ENCODE measurements at places on chromosomes 5 and 9. TPM values are rescaled to one million over a fixed set of nuclear protein-coding genes. Genes with fewer than 3 reads are reported as not detected.

- H3K4me1 ChIP-seq, result peaks cover 7% of the 10 kb centered on the region
- H3K27ac ChIP-seq, result no peak overlapping the region
- H3K27me3 ChIP-seq, result no peaks in the 10 kb centered on the region
- no peak for DNase-seq
- H3K4me3 ChIP-seq, result no peak overlapping the region
Measured at GRCh38 chr5:122874179-122874875, 28.9 kb downstream of the SNX24 start.

GRCh38 chr9:85427772-85428171 is 314.0 kb downstream of the AGTPBP1 start:
- no peak overlapping the region for H3K27ac ChIP-seq
- H3K27me3 ChIP-seq, result no peaks in the 10 kb centered on the region
- no peak overlapping the region for H3K4me3 ChIP-seq
- no peaks in the 10 kb centered on the region for H3K36me3 ChIP-seq

- no peaks in the 10 kb centered on the region for H3K27me3 ChIP-seq
- H3K27ac ChIP-seq, result no peak overlapping the region
- no peaks in the 10 kb centered on the region for H3K36me3 ChIP-seq
- DNase-seq, result no peak
- H3K4me1 ChIP-seq, result no peaks in the 10 kb centered on the region
Measured at GRCh38 chr9:84239343-84239742, 101.2 kb downstream of the SLC28A3 start.

GABRP gene
- total RNA-seq, result 0.23 TPM

- no peaks in the 10 kb centered on the region for H3K36me3 ChIP-seq
- no peaks in the 10 kb centered on the region for H3K27me3 ChIP-seq
- H3K4me3 ChIP-seq, result no peak overlapping the region
- peaks cover 31% of the 10 kb centered on the region for H3K4me1 ChIP-seq
Measured at GRCh38 chr5:172008689-172009141, 2.3 kb upstream of the FBXW11 start.

ADRB2 gene
- total RNA-seq, result 6.2 TPM

FOXD1 gene
- total RNA-seq, result 0.18 TPM

CDC25C gene
- not detected for total RNA-seq

GRCh38 chr5:8827696-8828095 is 718.2 kb downstream of the SEMA5A start:
- no peak overlapping the region for H3K4me3 ChIP-seq
- H3K36me3 ChIP-seq, result no peaks in the 10 kb centered on the region
- H3K27me3 ChIP-seq, result no peaks in the 10 kb centered on the region
- no peak overlapping the region for H3K27ac ChIP-seq
- DNase-seq, result no peak

PRUNE2 gene
- 1.4 TPM for total RNA-seq

TRIM7 gene
- total RNA-seq, result 6.9 TPM

DNA sequence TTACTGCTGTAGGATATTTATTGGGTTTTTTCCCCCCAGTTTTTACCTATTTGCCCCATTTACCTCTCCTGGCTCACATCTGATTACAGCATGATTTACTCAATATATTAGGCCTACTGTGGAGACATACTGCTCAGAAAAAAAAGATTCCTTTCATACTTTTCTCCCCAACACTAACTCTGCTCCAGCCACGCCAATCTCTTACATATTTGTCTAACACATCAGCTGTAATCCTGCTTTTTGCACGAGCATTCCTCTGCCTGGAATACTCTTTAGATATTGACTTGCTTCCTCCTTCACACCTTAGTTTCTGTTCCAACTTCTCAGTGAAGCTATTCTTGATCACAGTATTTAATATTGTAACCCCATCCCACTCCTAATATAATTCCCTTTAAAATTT is 158.1 kb upstream of the VCAN start:
- no peak overlapping the region for H3K27ac ChIP-seq
- no peaks in the 10 kb centered on the region for H3K4me1 ChIP-seq
- DNase-seq, result no peak
- no peaks in the 10 kb centered on the region for H3K27me3 ChIP-seq
- no peaks in the 10 kb centered on the region for H3K36me3 ChIP-seq
- no peak overlapping the region for H3K4me3 ChIP-seq

OTP gene
- 0.06 TPM for total RNA-seq

ANAPC2 gene
- total RNA-seq, result 27.2 TPM

- H3K27me3 ChIP-seq, result no peaks in the 10 kb centered on the region
- H3K36me3 ChIP-seq, result no peaks in the 10 kb centered on the region
- peak; percentile 73 for DNase-seq
- H3K4me3 ChIP-seq, result no peak overlapping the region
- H3K27ac ChIP-seq, result no peak overlapping the region
- H3K4me1 ChIP-seq, result peaks cover 7% of the 10 kb centered on the region
Measured at GRCh38 chr5:126016256-126016655, 407.0 kb upstream of the GRAMD2B start.

DNA sequence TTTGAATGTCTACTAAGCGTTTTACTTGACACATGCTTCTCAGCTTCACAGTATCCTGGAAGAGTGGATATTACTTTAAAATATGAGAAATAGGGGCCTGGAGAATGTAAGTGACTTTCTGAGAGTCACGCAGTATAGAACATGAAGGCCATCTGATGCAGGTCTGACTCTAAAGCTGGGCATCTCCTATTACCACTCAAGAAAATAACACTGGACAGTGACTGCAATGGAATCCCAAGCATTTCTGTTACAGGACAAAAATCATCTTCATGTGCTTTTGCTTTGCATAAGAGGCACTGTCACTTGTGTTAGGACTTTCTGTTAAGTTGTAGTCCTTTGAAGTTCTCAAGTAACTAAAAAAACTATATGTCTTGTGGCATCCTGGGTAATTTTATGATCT is 335.5 kb downstream of the FBXL7 start:
- H3K4me3 ChIP-seq, result no peak overlapping the region
- no peaks in the 10 kb centered on the region for H3K36me3 ChIP-seq
- H3K27me3 ChIP-seq, result no peaks in the 10 kb centered on the region
- H3K27ac ChIP-seq, result no peak overlapping the region

GRCh38 chr5:107937651-107938355 is 267.1 kb upstream of the EFNA5 start:
- no peaks in the 10 kb centered on the region for H3K36me3 ChIP-seq
- no peaks in the 10 kb centered on the region for H3K4me1 ChIP-seq
- H3K27me3 ChIP-seq, result no peaks in the 10 kb centered on the region
- H3K27ac ChIP-seq, result no peak overlapping the region
- no peak for DNase-seq

DNA sequence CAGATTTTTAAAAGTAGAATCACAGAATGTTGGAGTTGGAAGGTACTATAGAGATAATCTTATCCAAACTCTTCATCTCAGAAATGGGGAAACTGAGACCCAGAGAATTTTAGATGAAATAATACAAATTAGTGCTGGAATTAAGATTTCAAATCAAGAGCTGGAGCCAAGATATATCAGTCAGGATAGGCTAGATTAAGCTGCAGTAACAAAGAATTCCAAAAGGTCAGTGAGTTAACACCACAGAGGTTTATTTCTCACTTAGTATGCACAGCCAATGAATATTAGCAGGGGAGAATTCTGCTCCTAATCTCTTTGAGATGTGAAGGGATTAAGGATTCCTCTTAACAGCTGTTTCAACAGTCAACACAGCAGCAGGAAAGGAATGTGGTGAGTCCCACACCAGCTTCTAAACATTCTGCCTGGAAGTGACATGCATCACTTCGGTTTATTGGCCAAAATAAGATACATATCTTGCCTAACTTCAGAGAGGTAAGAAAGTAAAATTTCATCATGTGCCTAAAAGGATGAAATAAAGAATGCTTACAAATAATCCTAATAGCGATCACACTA is 136.8 kb downstream of the FRMD3 start:
- H3K27me3 ChIP-seq, result no peaks in the 10 kb centered on the region
- no peak overlapping the region for H3K27ac ChIP-seq
- no peak for DNase-seq
- no peaks in the 10 kb centered on the region for H3K36me3 ChIP-seq

- no peaks in the 10 kb centered on the region for H3K36me3 ChIP-seq
- no peaks in the 10 kb centered on the region for H3K4me1 ChIP-seq
- no peaks in the 10 kb centered on the region for H3K27me3 ChIP-seq
- H3K27ac ChIP-seq, result no peak overlapping the region
Measured at GRCh38 chr9:21741151-21741550, 61.3 kb upstream of the MTAP start.

DNA sequence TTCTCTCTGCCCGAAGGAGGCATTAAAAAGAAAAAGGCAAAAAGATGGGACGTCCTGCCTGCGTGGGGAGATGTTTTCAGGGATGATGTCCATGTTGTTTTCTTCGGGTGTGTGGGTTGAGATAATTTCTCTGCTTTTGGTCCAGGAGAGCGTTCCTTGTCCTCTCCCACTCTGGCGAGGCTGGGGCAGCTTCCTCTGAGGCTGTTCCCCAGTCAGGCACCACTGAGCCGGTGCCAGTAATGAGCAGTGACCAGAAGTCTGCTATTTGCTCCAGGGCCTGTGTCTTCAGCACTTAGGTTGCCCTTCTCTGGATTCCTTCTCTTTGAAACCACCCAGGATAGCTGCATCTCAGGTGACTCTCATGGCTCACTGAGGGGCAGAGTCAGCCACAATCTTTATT is 71.5 kb downstream of the ACER2 start:
- DNase-seq, result no peak
- no peaks in the 10 kb centered on the region for H3K36me3 ChIP-seq
- no peaks in the 10 kb centered on the region for H3K4me1 ChIP-seq
- no peak overlapping the region for H3K27ac ChIP-seq
- peaks cover 3% of the 10 kb centered on the region for H3K27me3 ChIP-seq

DNA sequence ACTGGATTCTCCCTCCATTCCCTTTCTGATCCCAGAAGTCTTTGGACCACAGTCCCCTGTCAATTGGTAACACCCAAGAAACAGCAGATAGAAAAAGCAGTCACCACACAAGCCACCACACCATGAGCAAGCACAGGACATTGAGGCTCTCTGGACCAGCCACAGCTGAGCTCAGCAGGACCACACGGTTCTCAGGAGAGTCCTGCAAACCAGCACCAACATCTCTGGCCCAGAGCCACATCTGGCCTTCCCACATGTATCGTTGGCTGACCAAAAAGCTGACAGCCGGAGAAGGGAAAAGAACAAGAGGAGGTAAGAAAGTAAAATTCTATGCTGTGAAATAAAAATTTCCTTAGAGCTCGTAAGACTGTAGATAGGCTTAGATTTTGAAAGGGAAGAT is 56.7 kb downstream of the KLHL3 start:
- H3K36me3 ChIP-seq, result peaks cover 20% of the 10 kb centered on the region
- no peaks in the 10 kb centered on the region for H3K27me3 ChIP-seq

DNA sequence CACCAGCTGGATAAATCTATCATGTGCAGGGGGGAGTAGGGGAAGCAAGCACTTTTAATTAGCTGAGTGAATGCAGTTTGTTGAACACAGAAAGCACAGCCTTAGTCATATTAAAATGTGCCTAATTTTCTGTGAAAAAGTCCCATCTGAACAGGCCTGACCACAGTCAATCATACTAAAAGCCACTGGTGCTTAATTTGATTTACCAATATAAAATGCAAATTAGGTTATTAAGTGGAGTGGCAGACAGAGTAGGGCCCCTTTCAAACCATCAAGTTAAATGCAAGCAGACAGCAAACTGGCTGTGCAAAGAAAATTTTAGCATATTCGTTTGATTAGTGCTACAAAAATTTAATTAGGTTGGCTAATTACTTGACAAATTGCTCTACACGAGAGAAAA is 176.1 kb downstream of the ISL1 start:
- DNase-seq, result no peak
- H3K27me3 ChIP-seq, result no peaks in the 10 kb centered on the region
- no peak overlapping the region for H3K4me3 ChIP-seq
- H3K4me1 ChIP-seq, result no peaks in the 10 kb centered on the region

TRIP13 gene
- total RNA-seq, result 0.44 TPM

SMIM27 gene
- 14.2 TPM for total RNA-seq

DNA sequence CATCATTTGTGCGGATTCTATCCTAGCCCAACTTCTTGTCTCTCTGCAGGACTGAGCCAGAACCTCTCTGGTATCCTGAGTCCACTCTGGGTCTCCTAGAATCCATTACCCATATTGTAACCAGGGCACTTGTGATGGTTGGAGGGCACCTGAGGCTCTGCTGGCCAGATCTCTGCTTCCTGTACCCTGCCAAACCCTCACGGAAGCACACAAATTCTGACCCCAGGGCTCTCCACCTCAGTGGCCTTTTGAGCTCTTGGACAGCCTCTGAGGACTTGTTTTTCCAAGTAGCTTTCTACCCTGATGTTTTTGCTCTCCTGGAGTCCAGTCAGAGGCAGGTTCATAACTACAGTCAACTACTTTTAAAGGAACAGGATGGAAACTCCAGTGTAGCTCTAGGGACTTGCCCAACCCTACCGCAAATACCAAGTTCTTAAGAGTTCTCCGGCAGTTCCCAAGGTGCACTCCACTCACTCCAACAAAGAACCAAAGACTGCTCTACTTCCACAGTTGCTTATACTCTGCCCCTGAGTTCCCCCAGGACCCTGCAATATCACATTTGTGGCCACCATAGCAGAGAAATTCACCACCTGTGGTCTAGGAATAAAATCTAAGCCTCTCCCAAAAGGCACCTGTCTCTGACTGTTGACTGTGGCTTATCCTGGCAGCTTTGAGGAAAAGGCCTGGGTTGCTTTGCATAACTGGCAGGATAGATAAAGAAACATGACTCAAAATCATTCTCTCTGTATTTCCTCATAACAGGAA is 9.6 kb downstream of the PIP5K1B start:
- H3K4me1 ChIP-seq, result peaks cover 22% of the 10 kb centered on the region
- no peaks in the 10 kb centered on the region for H3K36me3 ChIP-seq
- H3K27me3 ChIP-seq, result no peaks in the 10 kb centered on the region
- no peak overlapping the region for H3K4me3 ChIP-seq
- no peak overlapping the region for H3K27ac ChIP-seq

DNA sequence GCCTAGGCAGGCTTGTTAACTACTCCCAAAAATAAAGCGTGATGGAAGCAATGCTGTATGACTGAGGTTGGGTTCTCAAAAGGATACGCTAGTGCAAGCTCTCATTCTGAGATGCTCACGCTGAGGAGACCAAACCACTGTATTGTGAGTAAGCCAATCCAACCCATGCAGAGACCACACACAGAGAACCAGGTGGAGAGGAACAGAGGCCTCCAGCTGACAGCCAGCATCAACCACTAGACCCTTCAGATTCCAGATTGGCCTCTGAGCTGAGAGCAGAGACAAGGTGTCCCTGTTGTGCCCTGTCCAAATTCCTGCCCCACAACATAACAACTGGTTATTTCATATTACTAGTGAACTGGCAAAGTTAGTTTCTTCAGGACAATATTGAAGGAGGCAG is 4.5 kb downstream of the TSTD2 start:
- no peaks in the 10 kb centered on the region for H3K27me3 ChIP-seq
- peaks cover 31% of the 10 kb centered on the region for H3K36me3 ChIP-seq
- H3K27ac ChIP-seq, result no peak overlapping the region
- H3K4me1 ChIP-seq, result peaks cover 23% of the 10 kb centered on the region

- peaks cover 8% of the 10 kb centered on the region for H3K4me1 ChIP-seq
- no peak for DNase-seq
- no peaks in the 10 kb centered on the region for H3K36me3 ChIP-seq
- H3K4me3 ChIP-seq, result peak overlapping the region; percentile 90
- no peak overlapping the region for H3K27ac ChIP-seq
- no peaks in the 10 kb centered on the region for H3K27me3 ChIP-seq
Measured at GRCh38 chr5:65928860-65929259, 2.5 kb downstream of the ERBIN start.
